ENCODE measurements at places on chromosomes 5 and 9.

GRCh38 chr5:132435447-132435846 is 55.1 kb downstream of the IRF1 start:
- no peak for DNase-seq

DNA sequence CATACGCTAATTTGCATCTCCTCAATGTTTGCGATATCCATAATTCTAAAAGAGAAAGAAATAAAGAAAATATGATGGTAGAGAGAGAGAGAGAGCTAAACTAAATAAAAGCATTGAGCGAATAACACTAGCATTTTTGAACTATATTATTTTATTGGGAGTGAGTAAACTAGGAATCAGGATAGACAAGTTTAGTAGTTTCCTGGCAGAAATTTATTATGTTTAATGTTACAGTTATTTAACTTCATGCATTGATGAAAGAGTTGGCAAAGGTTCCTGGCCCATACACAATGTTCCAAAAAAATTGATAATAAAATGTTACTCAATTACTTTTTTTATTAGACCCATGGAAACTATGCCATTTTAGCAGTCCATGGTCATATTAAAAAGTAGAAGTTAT is 1708.2 kb upstream of the CDH6 start:
- DNase-seq = no peak

DNA sequence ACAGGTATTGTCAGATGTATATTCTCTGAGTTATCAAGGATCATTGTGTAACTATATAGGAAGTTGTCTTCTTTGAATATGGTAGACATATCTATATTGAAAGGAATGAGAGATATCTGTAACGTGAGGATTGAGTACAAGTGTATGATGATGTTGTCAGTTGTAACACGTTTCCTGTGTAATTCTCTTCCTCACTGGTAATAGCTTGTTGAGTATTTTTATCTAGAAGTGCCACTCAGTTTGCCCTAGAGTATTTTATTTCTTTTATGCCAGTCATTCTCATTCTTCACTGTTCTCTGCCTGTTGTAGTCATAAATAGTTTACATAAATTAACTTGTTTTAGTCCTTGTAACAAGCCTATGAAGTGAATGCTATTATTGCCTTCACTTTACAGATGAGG is 172.1 kb downstream of the BAAT start:
- no peak for DNase-seq

- DNase-seq = no peak
These were observed 4.9 kb downstream of the GTF3C5 start for GRCh38 chr9:133035669-133036068.

- no peak for DNase-seq
These were observed 42.2 kb upstream of the EGFL7 start for GRCh38 chr9:136620441-136621018.

DNA sequence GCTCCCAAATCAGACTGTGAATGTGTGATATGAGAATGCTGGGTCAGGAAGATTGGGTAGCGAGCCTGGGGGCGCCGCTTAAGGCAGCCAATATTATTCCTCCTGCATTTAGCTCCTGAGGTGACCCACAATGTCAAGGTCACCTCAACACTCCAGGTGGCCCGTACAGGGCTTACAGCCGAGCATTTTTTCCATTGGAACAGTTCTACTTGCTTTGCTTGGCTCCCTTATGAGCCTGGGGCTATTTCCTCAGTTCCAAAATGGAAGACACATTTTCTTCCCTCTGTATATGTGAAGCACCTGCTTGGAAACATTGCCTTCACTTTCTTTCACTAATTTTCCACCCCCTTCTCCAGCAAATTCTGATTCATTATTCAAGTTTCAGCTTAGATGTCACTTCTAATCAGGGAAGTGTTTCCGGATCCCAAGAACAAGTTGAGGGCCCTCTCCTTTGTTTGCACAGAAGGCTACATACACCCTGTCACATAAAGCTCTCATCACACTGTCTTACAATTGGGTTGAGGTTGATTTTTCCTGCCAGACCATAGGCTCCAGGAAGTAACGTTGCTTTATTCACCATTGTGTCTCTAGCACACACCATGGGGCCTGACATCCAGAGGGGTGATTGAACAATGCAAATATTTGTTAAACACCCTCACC is 330.2 kb downstream of the PIK3R1 start:
- peak; percentile 80 for DNase-seq

DNA sequence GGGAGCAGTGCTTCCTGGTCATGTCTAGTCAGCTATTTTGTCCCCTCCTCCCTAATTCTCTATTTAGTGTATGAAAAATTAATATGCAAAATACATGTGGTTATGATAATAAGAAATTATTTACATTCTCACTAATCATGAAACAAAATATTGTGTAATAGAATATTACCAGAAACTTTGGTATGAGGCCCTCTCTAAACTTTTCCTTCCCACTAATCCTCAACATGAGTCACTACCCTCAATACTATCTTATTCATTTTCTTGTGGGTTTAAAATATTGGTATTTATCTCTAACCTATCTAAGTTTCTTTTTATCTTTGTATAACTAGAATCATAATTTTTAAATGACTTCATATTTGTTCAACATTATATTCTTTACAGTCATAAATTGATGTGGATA is 545.9 kb upstream of the PTPRD start:
- no peak for DNase-seq

- no peak for DNase-seq
These were observed 458.0 kb upstream of the IZUMO3 start for GRCh38 chr9:25003686-25004085.

DNA sequence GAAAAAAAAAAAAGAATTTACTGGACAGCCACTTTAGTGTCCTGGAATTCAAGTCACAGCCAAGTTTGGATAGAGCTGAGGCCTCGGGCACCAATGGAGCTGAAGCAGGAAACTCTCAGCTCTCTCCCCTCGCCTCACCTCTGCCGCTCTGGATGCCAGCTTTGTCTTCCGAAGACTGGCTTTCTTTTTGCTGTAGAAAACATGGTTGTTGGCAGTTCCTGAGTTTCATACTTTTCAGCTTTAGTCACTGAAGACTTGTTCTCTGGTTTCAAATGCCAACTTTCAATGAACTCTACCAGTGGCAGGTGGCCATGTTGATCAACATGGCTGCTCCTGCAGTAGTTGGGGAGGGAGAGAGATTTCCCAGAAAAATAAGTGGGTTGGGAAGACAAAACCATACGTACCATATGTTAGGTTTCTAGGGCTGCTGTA is 142.2 kb downstream of the SNX18 start:
- DNase-seq = no peak

DNA sequence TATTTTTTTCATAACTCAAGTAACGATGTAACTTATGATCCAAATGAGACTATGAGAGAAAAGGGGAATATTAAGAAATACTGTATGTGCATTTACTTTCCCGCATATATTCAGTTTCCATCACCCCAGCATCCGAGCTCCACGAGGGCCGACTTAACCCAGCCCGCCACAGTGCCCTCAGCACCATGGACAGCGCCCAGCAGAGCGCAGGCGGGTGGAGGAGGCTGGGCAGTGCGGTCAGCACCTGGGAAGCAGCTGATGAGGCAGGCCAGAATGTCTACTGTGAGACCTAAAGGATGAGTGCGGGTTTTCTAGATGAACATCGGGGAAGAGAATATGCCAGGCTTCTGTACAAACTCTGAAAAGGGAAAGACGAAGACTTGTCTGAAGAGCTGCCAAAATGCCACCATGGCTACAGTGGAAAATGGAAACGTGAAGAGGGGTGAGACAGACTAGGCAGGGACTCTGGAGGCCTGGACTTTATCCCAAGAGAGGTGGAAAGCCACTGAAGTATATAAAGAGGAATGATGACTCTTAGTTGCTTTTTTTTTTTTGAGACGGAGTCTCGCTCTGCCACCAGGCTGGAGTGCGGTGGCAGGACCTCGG is 34.5 kb upstream of the MED27 start:
- DNase-seq = no peak

GRCh38 chr9:137669261-137669672 is 50.5 kb downstream of the EHMT1 start:
- DNase-seq = no peak

DNA sequence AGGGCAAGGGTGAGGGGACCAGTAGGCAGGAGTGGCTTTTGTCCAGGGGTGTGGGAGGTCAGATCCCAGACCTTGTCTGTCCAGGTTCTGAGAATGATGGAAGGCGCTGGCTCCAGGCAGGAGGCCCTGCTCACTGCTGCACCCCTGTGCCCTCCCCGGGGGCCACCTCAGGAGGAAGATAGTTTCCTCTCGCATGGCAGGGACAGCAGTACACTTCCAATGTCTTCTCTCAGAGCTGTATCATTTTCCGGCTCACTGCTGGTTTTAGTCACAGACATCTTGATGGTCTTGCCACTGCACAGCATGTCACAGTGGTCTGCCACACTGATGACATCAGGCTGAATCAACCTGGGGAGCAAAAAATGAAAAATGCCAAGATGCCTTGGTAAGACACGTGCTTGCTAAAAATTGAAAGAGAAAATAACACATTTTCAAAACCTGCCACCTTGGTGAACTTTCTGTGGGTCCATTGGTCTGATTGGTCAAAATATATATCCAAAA is 3.3 kb upstream of the SLC6A3 start:
- no peak for DNase-seq

GRCh38 chr5:144183254-144183889 is 12.7 kb downstream of the KCTD16 start:
- no peak for DNase-seq

GRCh38 chr5:9441610-9442009 is 104.3 kb downstream of the SEMA5A start:
- DNase-seq = no peak

DNA sequence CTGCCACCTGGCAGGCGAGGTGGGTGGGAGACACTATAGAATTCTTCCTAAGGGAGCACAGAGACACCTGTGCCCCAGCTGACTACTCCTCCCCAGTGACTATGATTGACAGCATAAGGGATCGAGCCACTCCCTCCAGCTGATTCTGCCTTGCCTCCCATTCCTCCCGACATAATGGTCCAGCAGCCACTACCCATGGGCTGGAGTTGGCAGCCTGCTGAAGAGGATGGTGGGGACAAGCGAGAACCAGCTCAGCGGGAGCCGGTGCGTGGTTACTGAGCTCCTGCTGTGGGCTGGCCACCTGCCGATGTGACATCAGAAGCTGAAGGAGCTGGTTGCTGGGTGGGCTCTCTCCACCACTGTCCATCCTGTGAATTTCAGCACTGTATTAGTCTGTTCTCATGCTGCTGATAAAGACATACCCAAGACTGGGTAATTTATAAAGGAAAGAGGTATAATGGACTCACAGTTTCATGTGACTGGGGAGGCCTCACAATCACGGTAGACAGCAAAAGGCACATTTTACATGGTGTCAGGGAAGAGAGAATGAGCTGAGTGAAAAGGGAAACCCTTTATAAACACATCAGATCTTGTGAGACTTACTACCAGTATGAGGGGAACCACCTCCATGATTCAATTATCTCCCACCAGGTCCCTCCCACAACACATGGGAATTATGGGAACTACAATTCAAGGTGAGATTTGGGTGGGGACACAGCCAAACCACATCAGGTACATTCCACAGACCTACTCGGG is 12.1 kb upstream of the NCS1 start:
- no peak for DNase-seq

GRCh38 chr5:34053571-34054399 is 10.8 kb upstream of the C1QTNF3 start:
- no peak for DNase-seq

GRCh38 chr9:74755355-74755754 is 132.4 kb downstream of the TRPM6 start:
- DNase-seq = no peak

DNA sequence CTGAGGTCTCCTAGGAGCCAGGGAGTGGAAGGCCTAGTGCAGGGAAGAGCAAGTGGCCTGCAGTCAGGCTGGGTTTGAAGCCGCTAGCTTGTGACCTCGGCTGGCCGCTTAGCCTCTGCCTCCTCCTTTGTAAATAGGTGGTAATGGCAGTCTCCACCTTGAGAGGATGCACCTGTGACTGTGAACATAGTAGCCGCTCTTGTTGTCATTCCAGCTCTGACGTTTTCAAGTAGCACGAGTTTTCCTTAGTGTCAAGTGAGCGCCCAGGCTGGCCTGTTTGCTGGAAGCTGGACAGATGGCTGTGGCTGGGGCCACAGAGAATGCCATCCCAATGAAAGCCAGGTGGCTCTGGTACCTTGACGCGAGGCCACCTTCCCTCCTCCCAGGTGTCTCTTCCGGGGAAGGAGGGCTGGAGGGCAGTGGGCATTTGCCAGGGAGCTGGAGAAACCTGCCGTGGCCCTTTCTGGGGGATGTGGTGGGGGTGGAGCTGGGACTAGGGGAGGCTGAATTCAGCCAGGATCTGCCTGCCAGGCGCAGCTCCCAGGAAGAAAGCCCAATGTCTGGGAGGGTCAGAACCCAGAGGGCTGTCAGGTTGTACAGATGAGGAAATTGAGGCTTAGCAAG is 2.5 kb downstream of the ASS1 start:
- peak; percentile 55 for DNase-seq

DNA sequence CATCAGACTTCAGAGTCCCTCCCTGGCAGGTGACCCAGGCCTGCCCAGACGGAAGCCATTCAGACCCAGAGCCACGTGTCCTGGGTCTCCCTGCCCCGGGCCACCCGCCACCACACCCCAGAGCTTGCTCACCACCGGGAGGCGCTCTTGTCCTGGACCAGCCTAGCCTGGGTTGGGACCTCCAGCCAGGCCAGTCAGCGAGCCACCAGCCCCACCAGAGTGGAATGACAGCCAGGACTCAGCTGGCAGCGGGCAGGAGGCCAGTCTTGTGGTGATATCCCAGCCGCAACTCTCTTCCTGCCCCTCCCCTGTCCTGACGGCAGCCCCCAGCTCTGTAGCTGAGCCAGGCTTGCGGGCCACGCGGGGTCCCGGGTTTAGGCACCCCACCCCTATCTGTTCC is 1.7 kb upstream of the PTGDS start:
- DNase-seq = no peak

DNA sequence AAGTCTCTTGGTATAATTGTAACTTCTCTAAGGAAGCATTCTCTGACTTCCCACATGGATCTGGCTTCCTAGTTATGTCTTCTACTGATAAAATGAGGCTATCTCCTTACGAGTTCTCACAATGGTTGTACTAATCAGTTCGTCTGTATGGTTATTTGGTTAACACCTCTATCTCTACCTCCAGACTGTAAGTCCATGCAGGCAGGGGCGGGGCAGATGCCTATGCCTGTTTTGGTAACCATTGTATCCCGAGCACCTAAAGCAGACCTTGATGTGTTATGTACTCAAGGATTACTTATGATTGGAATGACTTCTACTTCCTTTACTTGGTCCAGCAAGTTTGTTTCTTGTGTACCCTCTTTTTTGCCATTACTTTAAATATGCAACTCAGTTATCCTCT is 125.0 kb upstream of the PITX1 start:
- DNase-seq = no peak

DNA sequence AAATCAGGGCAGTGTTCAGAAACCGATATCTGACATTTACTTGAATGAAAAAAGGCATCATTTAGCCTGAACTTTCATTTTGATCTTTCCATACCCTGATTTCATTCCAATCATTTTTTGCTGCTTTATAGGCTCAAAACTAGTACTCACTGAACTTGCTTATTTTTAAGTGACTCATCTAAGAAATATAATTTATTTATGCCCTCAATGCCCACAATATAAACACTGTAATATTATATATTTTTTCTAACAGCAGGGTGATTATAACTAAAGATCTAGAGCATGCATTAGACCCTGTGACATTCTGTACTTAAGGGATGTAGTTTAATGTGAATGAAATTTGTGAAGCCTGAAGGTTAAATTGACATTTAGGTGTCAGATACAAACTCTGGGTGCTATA is 446.1 kb upstream of the CDH10 start:
- DNase-seq = no peak

- DNase-seq = no peak
These were observed 10.6 kb upstream of the CSNK1A1 start for GRCh38 chr5:149561848-149562247.

Data from NCI-H2029 treated with DMSO at 0.1 percent for 48 hours (cell line).